Cardiac ventricle fibroblast (primary cell): ENCODE measurements at places on chromosomes 4 and X. TPM values are rescaled to one million over a fixed set of nuclear protein-coding genes. Genes with fewer than 3 reads are reported as not detected.

Gene ZNF280C
- total RNA-seq: 3.6 and 4.7 TPM in 2 replicates

Gene FRAS1
- total RNA-seq: 2.7 and 3.7 TPM in 2 replicates

Gene SLC10A3
- 36.1 and 45.9 TPM in 2 replicates for total RNA-seq

Gene FANCB
- total RNA-seq: 0.37 and 0.49 TPM in 2 replicates

Gene S100P
- total RNA-seq: 0.59 TPM in 1 of 2 replicates, not detected in the other

Gene GABRA4
- not detected in 2 replicates for total RNA-seq
